ENCODE measurements at places on chromosomes 5 and 9.

- no peak for DNase-seq
These were observed 242.1 kb upstream of the NUDT12 start for GRCh38 chr5:103804711-103805110.

GRCh38 chr9:6780690-6781089, 22.9 kb downstream of the KDM4C start:
- no peak for DNase-seq

GRCh38 chr5:152689250-152689711, 284.2 kb upstream of the NMUR2 start:
- DNase-seq: no peak

- DNase-seq: no peak
These were observed 21.6 kb upstream of the HEMGN start for GRCh38 chr9:97959585-97959984.

DNA sequence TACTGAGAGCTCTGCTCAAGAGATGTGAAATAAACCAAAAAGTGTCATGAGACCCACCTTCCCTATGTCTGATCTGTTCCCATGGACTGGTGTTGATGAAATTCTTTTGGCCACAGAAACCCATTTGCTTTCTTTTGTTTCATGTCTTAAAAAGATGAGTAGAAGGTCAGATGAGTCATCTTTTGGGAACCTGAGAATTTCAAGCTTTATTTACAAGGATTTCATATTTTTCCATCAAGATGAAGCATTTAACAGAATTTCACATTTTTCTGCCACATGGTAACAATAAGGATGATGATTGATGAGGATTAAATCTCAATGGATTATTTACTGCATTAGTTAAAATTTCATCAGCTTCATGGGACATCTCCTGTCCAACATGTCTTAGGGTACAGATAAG, 337.8 kb downstream of the DEPDC1B start:
- DNase-seq: no peak

DNA sequence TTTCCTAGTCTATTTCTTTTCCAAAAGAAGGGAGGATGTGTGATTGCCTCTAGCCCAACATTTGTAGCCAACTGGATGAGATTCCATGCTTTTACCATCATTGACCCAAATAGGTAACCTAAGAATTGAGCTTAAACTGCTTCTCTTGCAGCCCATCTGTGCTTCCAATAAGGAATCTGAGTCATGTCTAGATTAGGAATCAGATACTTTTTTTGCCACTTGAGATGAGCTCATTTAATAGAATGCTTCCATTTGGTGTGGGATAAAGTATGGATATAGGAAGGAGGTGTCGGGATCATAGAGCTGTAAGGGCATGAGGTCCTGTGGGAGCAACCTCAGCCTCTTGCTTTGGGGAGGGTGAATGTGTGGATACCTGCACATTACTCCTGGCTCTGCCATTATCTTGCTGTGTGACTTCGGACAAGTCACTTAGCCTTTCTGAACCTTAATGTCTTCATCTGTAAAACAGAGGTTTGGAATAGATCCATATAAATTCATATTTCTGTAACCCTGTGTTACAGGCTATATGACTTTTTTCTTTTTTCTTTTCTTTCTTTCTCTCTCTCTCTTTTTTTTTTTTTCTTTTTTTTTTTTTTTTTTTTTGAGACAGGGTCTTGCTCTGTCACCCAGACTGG, 56.2 kb downstream of the MAP1B start:
- DNase-seq: no peak

DNA sequence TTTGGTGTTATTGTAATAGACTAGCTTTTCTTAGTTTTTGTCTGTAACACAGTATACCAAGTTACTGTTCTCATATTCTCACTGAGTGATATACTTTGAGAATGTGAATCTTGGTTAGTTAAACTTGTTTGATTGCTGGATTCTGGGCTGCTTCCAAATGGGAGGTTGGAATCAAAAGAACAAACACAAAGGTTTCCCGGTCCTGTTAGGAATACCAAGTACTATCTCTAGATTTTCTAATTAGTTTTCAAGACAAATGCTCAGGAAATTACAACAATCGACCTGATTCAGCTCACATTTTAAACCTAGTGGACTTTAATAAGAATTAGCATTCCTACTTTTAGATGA, 244.3 kb downstream of the CSNK1G3 start:
- no peak for DNase-seq

GRCh38 chr9:37290366-37290939, 132.0 kb upstream of the GRHPR start:
- no peak for DNase-seq

DNA sequence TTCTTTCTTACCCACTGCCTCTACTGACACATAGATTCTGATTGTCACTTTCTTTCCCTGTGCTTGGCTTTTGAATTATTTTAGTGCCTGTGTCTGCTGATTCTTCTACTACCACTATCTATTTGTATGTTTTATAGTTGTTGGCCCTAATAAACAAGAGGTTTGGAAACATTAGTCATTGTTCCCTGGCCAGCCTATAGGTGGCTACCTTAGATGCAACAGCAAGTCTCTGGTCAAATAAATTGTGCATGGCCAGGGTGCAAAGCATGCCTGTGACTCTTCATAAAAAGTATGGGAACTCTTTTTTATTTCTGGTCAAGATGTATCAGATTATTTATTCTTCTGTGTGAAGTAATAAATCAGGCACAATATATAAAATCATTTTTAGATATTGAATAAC, 124.4 kb downstream of the PLK2 start:
- DNase-seq: no peak

DNA sequence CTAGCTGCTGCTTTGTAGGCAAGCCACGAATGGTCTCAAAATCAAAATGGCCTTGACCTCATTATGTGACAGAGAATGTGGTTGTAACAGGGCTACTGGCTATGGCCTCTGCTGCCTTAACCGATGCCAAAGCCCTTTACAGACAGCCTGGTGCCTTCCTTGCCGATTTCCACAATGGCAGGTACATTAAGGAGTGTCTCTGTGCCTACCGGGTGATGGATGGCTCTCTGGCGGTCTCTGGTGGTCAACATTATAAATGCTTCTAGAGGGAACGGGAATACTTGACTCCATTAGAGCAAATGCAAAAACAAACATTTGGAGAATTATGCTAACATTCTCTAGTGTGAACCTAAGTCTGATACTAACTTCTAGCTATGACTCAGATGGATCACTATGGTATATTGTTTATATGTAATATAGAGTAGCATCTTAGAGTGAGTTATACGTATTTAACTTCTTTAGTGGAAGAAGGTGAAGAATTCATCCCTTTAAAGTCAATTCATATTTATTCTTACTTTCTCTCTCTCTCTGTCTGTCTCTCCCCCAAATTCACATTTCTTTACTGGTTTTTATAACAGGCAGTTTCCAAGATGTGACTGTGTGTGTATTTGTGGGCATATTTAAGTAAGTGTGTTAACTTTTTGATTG, 52.5 kb downstream of the RPS23 start:
- peak; percentile 61 for DNase-seq

GRCh38 chr5:150653145-150653761, 7.8 kb upstream of the MYOZ3 start:
- DNase-seq: no peak

DNA sequence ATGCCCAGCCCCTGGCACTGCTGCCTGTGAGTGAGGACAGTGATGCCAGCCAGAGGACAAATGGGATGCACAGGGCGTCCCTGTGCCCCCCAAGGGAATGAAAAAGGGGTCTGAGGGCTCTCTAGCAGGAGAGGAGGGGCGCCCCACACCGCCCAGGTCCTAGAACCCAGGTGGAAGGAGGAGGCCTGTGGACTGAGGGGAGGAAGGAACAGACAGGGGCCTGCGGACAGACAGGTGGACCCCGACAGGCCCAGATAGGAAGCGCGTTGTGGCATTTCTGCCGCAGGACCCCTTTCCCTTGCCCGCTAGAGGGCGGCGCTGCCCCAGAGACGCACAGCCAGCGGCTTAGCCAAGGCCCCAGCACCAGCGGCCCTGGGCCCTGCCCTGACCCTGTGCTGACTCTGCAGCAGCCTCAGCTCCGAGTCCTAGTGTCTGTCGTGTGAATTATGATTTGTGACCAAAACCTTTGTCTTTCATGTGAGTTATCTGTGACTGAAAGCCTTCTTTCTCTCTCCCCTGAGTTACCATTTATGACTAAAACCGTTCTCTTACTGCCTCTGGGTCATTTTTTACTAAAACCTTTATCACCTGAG, 30.7 kb downstream of the TRIP13 start:
- DNase-seq: peak; percentile 63

DNA sequence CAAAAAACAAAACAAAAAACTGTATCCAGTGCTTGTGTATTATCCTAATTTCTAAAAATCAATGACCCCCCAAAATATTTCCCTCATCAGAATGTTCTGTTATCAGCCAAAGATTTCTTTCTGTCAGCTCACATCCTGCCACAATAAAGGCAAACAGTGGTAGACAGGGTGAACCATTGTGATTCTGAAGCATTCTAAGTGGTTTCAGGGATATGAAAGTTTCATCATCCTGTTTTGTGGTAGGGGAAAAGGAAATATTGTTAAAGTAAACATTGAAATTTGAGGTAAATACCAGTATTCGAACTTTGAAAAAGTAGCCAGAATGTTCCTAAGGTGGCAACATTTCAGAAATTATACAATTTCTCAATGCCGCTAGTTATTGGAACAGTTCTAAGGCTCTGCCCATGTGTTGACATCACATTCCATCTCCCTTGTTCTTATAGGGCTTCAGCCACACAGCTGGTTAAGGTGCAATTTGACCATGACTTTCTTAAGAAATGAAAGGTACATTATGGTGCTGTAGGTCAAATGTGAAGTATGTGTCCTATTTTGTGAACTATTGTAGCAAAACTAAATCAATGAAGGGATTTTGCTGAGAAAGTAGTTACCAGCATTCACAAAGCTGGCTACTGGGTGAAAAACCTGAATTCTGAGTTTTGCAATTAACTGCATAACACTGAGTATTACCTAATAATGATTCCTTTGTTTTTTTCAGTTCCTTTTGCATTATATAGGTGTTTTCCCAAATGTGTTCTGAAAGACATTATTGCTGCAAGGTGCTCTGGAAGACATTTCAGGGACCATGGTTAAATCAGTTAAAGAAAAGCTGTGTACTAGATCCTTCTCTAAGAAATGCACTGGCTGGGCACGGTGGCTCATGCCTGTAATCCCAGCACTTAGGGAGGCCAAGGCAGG, 107.6 kb upstream of the RASGRF2 start:
- no peak for DNase-seq

GRCh38 chr5:109784687-109785086, 95.0 kb downstream of the MAN2A1 start:
- DNase-seq: no peak

GRCh38 chr9:137456061-137456863, 2.9 kb downstream of the NSMF start:
- no peak for DNase-seq

GRCh38 chr5:58760222-58760621, 177.3 kb downstream of the RAB3C start:
- DNase-seq: no peak

- DNase-seq: no peak
These were observed 110.7 kb upstream of the TRIM32 start for GRCh38 chr9:116576386-116576785.

DNA sequence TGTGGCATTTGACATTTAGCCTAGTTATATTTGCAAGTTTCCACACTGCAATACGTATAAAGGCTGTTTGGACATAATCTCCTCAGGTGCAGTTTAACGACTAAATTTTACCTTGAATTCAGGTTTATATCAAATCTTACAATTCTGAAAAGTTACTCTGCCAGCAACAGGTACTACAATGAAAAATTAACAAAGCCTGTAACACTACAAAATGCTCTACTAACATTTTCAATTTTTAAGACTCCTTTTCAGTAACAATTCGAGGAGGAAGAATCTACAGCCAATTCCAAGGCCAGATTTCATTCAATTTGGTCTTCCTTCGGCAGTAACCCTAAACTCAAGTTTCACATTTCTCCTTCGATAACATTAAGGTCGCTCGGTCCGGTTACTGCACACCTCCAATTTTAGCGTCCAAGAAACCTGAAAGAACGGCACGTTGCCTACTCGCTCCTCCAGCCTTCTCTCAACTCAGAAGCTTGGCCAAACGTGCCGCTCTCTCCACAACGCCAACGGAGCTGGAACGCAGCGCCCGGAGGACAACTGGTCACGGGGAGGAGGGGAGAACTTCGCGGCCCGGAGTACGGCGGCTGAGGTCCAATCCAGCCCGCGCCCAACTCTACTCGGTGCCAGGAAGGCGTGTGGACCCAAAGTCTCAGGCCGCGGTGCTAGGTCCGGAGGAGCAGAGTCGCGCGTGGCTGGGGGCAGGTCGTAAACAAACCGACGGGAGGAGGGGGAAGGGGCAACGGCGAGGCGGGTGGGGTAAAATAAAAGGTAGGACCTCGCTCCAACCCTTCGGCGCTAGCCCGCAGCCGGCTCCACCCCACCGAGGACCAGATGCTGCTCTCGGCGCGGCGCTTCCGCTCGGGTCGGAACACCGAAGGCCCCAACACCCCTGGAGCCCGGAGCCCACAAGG, 681 bp downstream of the FNIP1 start:
- peak; percentile 61 for DNase-seq

DNA sequence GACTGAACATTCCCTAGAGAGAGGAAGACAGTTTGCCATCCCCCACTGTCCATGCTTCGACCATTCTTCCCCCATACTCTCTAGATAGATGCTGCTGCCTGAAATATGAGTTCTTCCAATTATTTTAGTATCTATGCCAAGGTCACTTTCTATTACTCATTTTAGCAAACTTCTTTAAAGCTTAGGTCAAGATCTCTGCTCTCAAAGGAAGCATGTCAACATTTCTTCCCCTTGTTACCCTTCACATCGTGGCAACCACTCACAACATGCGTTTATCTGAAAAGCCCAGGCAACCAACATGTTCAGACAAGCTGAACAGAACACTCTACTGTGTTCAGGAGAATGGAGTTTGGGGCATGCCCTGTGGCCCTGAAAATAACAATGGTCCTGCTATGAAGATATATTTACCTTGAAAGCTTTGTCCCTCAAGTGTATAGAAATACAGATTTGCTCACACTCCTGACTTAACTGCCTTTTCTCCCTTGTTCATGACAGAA, 138.4 kb upstream of the KIF2A start:
- no peak for DNase-seq

DNA sequence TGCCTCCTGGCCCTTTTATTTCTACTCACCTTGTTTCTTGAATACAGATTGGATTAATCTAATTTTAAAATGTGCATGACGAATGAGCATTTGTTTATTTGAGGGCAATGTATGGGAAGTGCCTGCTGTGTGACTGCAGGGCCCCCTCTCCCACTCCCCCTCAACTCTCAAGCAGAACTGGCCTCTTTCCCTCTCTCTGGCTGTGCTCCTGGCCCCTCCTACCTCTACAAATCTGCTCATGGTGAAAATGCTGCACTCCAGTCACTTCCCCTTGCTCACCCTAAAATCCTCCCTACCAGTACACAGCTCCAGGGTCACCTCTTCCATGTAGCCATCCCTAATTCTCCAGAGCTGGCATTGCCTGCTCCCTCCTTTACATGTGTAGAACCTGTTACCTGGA, 17.2 kb upstream of the NDST1 start:
- no peak for DNase-seq

DNA sequence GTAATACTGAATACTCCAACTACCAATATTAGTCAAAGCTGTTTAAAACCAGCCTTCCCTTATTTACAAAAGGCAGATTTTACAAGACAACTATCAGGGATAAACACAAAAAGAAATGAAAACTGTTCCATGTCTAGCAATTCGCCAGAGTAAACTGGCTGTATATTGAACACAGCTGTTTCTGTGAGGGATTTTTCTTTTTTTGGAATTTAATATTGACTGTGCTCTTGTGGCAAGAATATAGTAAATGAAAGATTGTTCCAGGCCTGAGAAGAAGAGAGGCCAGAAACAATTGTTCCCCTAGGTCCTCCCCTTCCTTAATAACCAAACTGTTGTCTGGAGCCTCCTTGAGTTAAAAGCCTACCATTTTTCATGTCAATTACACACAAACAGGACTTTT, 188.6 kb downstream of the PDE4D start:
- DNase-seq: no peak
